ENCODE measurements at places on chromosomes 11 and 22.

- no peak for DNase-seq
These were observed 498.9 kb downstream of the BRD1 start for GRCh38 chr22:49328630-49329405.

GRCh38 chr11:126102436-126102981 is 39.8 kb upstream of the CDON start:
- no peak for DNase-seq

DNA sequence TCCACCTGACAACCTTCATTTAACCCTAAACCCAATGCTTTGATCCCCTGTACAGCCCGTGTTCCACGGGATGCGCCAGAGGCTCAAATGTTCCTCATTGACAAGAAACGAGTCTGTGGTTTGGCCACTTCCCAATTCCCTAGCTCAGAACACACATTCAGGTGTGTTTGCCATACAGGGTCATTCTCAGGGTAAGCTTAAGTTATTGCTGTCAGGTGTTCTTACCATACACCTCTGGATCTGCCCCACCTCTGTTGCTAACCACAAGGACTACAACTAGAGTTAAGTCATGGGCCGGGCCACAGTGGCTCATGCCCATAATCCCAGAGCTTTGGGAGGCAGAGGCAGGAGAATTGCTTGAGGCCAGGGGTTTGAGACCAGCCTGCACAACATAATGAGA is 45.6 kb upstream of the POLD3 start:
- DNase-seq = no peak

DNA sequence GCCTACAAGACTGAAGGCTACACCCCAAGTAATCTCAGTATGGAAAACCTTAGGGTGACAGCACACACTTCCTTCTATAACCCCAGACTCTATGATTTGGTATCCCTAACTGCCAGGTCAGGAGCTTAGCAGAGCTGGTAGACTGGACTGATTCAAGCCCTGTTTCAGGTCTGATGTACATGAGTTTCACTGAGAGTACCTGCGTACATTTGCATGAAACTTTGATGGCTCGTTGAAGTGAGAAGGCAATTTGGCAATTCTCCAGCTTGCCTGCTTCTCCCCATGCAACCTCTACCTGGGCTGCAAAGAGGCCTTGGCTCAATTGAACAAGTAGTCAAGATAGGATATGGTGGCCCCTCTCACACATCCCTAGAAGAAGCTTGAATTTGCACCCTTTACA is 10.2 kb downstream of the FIBIN start:
- no peak for DNase-seq

GRCh38 chr22:43376765-43377547 is 33.8 kb upstream of the SCUBE1 start:
- peak; percentile 86 for DNase-seq

DNA sequence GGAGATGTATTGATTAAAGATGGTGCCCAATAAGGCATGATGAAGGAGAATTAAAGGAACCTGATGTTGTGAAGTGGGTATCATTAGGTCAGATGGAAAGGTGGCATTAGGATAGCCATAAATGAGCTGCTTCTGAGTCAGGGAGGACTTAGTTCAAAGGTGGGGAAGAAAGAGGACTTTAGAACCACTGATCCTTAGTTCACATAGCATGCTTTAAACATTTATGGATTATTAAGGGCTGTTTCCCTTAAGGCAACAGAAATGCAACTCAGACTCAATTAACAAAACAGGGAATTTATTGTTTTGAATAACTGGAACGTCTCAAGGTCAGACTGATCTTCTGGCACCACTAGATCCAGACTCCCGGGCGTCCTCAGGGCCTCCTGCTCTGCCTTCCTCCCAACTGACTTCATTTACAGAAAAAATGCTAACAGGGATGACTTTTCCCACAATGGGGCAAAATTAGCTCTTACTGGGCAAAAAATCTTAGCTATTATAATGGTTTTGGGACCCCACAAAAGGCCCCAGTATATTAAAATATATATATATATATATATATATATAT is 1526.0 kb downstream of the TBC1D22A start:
- DNase-seq = no peak

DNA sequence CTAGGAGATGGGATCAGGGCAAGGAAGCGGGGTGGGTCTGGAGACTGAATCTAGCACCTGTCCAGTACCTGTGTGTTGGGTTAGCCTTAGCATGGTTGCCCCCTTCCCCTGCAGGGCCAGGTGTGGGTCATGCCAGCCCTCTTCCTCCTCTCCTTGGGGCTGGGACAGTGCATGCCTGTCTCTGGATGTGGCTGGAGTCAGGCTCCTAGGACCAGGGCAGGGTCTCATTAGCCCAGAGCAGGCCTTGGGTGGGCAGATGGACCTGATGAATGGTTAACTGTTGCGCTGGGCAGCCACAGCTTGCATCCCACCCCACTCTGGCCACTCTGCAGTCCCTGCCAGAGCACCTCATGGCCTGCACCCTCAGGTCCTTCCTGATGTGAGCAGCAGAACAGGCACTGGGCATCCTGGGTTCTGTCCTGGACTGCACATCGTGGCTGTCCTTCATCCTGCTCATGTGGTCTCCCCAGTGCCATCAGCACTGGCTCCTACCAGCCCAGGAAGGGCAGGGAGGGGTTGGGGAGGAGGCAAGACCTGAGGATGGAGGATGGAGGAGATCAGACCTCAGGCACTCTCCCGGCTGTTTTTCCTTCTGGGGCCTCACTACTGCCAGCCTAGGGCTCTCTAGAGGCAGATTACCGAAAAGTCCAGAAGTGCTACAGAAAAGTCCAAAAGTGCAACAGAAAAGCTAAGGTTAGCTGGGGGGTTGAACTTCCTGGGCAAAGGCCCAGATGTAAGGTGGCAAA is 12.8 kb upstream of the CHRM1 start:
- DNase-seq = no peak

DNA sequence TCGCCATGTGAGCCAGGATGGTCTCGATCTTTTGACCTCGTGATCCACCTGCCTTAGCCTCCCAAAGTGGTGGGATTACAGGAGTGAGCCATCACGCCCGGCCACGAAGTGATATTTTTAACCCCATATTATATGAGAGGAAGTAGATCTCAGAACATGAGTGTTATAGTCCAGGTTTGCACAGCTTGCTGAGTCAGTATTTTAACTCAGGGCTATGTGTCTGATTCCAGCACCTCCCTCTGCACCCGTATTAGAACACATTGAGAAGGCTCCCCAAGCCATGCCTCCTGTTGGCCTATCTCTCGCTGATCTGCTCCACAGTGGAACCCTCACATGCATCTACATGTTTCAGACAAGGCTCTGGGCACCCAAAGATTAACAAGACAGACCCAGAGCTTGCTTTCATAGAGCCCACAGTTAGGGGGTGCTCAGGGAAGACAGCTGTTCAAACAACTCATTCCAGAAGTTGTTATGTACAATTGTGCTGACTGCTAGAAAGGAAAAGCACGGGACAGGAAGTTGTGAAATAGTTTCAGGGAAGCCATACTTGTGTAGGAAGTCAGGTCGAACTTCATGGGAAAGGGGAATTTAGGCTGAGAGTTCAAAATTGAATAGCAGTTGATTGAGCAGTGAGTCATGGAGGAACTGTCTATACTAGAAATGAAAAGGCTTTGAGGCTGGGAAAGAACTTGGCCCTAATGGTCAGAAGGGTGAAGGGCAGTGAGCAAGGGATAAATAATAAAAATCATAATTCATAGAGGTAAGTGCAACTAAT is 49.3 kb upstream of the CLPB start:
- no peak for DNase-seq

- no peak for DNase-seq
These were observed 197.8 kb upstream of the SORL1-AS1 start for GRCh38 chr11:121650351-121651256.

DNA sequence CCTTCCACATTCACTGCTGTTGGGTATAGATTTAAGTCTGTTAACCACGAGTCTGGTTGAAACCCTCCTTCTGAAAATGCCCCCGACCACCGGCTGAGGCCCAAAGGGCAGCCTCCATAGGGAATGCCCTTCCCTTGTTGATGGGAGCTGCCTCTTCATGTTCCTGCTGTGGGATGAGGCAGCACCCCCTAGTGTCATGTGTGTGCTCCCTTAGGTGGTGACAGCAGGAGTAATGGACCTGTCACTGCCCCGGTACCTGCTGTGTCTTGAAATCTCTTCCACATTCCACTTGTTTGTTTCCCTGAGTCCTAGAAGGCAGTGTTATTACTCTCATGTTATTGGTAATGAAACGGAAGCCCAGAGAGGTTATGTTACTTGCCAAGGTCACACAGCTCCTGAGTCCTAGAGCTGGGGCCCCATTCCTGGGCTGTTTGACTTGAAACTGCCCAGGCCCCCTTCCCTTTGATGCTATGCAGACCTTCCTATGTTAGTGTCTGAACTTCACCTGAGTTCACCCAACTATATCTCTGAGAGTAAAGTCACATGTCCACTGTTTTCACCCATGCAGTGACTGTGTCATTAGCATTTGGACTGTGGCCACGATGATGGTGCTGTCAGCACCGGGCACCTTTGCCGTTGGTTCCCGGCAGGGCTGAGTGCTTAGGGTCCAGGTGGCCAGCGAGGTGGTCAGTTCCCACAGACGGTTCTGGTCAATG is 234.3 kb downstream of the TBC1D22A start:
- DNase-seq = no peak

- DNase-seq = peak; percentile 37
These were observed 6.2 kb downstream of the TEAD1 start for GRCh38 chr11:12680246-12680939.

GRCh38 chr22:33570110-33570509 is 350.2 kb downstream of the LARGE1 start:
- no peak for DNase-seq

DNA sequence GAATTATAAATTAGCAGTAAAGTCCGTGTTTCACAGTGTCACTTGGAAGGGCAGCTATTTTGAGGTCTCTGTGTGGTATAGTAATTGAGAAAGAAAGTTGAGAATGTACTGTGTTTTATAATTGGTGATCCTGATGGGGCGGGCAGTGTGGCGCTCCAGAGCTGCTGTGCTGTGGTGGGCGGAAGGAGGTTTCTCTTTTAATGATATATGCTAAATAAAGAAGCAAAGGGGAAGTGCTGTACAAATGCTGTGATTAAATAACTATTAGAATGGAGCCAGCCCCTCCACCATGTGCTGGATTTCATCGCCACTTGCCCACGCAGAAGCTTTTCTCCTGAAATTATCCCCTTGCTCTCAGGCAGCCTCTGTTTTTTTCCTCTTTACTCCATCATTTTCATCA is 24.6 kb downstream of the ATXN10 start:
- DNase-seq = peak; percentile 16

GRCh38 chr22:24532075-24532474 is 22.9 kb downstream of the GUCD1 start:
- DNase-seq = no peak

GRCh38 chr11:93054279-93054678 is 84.8 kb downstream of the MTNR1B start:
- DNase-seq = no peak

- peak; percentile 10 for DNase-seq
These were observed 11.0 kb upstream of the SLC5A4 start for GRCh38 chr22:32265882-32266767.

DNA sequence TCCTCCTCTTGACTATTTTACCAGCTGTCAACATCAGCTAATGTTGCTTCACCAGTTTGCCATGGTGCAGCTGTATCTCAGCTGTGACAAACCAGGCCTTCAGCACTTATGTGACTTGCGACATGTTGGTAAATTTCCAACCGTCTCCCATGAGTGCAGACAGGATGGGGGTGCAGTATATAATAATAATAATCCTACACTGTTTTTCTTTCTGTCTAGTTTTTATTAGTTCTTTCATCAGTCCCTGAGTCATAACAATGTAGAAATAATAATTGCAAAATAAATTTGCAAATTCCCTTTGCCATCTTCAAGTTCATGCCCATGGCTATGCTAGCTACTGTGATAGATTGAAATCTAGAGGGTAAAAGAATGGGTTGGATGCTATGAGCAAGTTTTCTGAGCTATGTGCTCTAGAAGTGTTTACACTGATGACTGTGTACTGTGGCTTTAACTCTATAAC is 4.9 kb downstream of the MMP13 start:
- no peak for DNase-seq

- DNase-seq = no peak
These were observed 58.2 kb upstream of the PRSS23 start for GRCh38 chr11:86741839-86742805.

DNA sequence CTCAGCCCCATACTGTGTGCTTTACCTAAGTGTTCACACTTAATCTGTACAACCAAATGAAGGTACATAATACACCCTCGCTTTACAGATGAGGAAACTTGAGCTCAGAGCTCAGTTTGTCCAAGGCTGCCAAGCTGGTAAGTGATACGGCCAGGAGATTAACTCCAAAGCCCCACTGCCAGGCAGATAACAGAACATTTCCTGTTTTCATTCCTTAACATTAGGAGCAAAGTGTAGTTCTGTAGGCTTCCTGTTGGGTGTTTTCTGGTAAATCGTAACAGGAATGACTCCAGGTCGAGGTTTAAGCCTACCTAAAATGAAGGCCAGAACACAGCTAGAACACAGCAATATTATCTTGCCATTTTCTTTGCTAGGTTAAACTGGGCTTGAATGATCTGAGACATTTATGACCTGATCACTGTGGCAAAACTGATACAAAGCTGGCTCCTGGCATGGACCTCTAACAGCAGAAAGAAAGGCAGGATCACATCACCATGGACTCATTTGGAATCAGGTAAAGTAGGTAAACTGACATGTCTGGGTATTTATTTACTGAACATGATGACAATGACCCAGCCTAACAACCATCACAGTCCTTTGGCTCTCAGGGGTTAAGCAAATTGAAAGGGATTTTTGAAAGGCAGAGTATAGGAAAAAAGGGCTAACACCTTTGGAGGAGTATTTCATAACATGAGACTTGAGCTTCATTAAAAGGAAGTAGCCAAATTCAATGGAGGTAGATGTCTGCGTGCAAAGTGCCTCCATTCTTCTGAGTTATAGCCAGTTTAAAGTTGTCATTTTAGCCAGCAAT is 3.9 kb upstream of the NUP50 start:
- DNase-seq = no peak

DNA sequence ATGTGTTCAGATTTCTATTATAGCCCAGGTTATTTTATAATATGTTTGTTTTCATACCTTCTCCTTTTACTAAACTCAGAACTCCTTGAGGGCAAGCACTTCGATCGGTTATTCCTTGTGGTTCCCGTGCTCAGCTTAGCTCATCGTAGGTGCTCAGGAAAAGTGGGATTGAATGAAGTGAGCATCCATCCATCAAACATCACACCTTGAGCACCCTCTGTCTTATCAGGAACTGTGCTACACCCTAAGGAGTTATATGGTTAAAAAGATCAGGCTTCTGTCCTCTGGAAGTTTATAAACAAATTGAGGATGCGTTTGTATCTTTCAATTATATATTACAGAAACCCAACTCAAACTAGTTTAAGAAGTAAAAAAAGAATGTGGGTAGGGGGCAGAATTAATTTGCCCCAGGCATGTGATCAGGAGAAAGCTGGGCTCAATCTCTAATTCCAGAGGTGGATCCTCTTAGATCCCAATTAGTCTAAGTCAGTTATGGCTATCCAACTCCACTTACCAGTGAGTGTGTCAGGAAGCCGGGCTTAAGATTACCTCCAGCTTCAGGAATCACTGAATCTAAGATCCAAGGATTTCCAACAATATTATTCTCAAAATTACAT is 59.9 kb upstream of the RRAS2 start:
- DNase-seq = no peak

GRCh38 chr22:19173047-19174035 is 5.2 kb downstream of the SLC25A1 start:
- DNase-seq = no peak

Data from GM12864 (cell line).